ENCODE measurements at places on chromosomes 4 and X.

DNA sequence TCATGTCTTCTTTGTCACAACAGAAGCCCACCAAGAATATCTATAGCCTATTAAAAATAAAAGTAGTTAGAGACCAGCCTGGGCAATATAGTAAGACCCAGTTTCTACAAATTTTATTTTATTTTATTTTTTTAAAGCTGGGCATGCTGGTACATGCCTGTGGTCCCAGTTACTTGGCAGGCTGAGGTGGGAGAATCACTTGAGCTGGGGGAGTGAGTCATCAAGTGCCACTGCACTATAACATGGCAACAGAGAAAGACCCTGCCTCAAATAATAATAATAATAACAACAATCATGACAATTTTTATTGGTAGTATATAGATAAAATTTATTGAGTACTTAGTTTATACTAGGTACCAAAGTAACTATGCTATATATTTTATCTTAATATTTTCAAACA lies 93.0 kb upstream of the NPFFR2 start:
- DNase-seq: no peak

- DNase-seq: no peak
Measured at GRCh38 chr4:169098532-169098931, 88.5 kb upstream of the CBR4 start.

DNA sequence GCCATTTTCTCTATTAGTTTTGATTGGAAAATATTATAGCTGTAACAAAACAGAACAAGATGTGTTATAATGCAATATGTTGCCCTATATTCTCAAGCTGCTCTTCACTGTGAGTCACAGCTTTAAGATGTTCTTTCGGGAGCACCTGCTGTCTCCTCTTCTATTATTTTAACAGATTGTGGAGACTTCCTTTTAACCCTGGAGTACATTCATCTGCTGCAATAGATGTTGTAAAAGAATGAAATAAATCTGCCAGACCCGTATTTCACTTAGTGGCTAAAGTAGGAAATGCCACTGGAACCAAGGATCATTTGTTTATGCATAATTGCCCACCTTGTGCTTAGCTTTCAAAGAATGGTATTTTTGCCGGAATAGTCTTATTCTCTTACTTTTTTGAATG lies 11.1 kb downstream of the LSM6 start:
- DNase-seq: no peak

DNA sequence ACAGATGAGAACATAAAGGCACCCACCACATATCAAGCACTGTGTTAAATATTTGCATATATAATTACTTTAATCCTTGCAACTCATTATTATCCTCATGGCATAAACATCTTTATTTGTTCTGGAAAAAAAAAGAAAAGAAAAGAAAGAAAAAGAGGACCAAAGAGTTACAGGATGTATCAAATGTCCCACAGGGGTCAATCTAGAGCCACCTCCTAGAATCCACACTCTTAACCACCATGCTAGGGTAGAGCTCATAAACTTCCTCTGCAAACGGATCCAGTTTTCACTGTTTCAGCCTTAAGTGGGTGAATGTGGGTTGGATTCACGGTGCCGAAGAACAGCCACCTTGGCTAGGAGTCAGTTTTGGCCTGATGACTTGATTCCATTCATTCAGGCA lies 171.1 kb upstream of the PPARGC1A start:
- DNase-seq: no peak

DNA sequence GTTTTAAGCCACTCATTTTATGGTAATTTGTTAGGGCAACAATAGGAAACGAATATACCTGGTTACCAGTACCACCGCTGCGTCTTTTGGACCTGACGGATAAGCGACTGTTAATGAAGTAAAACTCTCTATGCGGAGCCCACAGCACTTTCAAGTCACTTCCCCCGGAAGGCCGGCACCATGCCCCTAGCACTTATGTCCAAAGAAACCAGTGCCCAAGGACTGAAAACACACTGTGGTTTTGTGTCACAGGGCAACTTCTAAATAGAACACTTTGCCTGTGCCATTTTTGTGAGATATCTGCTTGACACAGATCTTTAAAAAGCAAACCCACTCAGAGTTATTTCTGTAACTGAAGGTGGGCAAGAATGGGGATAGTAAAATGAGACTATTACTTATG lies 22.7 kb downstream of the SH3KBP1 start:
- DNase-seq: no peak

DNA sequence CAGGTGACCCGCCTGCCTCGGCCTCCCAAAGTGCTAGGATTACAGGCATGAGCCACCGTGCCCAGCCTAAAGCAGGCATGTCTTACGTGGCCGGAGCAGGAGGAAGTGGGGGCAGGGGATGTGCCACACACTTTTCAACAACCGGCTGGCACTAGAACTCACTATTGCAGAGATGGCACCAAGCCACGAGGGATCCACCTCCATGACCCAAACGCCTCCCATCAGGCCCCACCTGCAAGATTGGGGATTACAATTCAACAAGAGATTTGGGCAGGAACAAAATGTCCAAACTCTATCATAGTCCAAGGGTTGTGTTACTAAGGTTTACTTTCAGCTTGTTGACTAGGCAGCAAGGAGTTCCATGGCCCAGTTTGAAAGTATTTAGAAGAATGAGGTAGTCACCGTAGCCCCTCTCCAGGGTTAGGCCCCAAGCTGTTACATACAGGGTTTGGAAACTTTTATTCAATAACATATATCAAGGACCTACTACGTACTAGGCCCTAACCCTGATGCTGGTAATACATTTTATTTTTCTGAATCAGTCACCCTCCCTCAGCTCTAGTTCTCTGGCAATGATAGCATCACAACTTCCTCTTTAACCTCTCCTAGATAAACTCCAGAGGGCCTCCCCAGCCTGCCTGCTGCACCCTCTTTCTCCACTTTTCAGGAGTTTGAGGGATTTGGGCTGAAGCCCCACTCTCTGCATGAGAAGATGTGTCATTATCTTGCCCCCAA lies 18.0 kb upstream of the TBC1D14 start:
- no peak for DNase-seq

GRCh38 chrX:152405561-152405960 lies 45.6 kb downstream of the GABRA3 start:
- no peak for DNase-seq

DNA sequence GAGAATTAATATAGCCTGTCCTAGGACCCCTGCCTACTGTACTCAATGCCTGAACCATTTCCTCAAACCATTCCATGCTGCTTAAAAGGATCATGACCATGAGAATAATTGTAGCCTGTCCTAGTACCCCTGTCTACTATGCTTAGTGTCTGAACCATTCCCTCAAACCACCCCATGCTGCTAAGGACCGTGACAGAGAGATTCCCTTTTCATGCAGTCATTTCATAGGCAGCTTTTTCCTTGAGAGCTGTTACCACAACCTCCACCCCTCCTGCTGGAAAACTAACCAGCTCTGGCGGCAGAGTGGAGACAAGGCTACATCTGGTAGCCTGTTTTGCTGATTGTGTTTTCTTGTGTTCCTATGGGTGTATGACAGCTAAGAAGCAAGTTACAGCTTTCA lies 174.9 kb upstream of the SMARCAD1 start:
- DNase-seq: no peak
